NCI-H146 (cell line): ENCODE measurements at places on chromosomes 6 and 20.

- DNase-seq: no peak
These were observed 3.6 kb upstream of the NHLRC1 start for GRCh38 chr6:18126121-18126520.

GRCh38 chr6:140388192-140388802, 1013.8 kb upstream of the CITED2 start:
- no peak for DNase-seq

DNA sequence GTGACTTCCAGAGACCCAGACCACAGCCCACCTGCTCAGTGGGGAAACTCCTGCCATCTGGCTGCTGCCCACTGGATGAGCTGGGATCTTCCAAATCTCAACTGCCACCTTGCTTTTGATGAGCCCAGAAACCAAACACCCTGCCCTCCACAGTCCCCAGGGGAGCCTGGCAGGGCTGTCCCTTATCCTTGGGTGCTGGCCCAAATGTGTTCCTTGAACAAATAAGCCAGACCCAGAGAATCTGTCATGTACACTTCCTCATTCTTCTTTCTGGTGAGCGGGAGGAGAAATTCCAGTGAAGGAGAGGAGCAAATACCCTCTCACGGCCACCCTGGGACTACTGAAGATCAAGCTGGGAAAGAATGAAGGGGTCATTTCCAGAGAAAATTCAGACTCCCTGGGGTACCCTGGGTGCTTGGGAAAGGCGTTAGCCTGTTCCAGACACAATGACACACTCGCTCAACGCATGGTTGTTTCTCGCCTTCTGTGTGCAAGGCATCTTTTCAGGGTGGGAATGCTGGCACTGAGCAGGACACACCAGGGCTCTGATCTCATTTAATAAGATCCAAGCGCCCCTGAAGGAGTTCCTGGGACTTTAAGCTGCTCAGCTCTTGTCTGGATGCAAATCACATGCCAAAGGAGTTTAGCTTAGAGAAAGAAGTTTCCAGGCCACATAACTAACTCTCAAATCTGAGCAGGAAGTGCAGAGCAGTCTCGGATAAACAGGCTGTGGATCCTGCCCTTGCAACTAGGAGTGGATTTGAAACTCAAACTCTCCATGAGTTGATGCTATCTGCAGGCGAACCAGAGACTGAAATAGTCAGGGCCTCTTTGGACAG, 38.5 kb downstream of the PXDC1 start:
- no peak for DNase-seq

- DNase-seq: no peak
These were observed 21.9 kb upstream of the STX16 start for GRCh38 chr20:58629215-58629580.

- DNase-seq: no peak
These were observed 73.1 kb downstream of the PLEKHG1 start for GRCh38 chr6:150672800-150673199.
